CD4-positive, alpha-beta T cell (primary cell): ENCODE measurements at places on chromosomes 11 and 22.

- no peak for DNase-seq
Measured at GRCh38 chr11:13314676-13315394, 37.2 kb downstream of the BMAL1 start.

DNA sequence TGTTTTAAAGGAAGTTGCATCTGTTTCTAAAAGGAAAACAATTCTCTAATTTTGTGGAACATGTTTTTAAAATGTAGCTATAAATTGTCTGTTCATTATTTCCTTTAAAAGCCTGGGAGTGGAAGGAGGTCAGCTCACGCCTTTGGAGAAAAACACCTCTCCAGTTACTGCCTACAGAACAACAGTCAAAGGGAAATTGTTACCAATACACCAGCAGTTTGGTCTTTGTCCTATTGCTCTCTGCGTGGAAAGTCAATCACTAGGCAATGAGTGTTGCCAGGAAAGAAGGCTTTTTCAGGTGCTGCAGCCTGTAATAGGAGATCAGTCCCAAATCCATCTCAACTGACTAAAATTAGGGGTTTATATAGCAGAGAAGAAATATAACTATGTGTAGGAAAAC lies 22.2 kb downstream of the SVIP start:
- DNase-seq, result no peak

DNA sequence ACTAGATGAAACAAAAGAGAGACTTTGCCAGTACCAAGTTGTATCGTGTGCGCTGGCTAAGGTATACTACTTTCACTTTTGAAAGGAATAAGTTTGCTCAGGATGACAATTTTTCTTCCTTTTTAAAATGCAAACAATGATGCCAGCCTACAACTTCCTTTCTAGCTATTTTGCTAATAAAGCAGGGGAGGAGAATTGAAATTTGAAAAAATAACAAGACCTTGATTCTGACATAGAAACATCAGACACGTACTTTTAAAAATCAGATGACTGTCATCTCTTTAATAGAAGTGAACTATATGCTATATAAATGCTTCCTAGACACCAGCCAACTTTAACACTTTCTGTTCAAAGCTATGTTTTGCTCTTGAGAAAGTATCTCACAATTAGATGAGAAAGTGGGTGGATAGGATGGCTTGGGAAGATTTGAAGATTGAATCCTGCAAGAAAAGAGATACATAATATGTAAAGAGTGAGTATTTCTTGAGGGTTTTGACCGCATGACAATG lies 41.7 kb upstream of the BLID start:
- DNase-seq, result no peak

DNA sequence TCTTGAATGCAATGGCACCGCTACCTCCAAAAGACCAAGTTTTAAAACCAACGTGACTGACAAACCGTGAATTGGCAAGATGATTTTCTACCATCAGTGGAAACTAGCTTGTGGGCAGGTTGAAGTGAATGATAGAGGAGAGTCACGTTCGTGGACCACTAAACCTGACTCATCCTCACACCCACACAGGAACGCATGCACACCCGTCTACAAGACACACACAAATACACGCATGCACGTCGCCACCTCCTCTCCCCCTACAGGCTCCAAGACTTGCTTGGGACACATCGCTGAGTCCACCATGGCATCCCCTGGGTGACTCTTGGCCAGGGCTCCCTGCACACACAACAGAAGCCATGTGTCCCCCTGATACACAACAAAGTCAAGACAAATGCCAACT lies 14.4 kb downstream of the TMPRSS6 start:
- no peak for DNase-seq

DNA sequence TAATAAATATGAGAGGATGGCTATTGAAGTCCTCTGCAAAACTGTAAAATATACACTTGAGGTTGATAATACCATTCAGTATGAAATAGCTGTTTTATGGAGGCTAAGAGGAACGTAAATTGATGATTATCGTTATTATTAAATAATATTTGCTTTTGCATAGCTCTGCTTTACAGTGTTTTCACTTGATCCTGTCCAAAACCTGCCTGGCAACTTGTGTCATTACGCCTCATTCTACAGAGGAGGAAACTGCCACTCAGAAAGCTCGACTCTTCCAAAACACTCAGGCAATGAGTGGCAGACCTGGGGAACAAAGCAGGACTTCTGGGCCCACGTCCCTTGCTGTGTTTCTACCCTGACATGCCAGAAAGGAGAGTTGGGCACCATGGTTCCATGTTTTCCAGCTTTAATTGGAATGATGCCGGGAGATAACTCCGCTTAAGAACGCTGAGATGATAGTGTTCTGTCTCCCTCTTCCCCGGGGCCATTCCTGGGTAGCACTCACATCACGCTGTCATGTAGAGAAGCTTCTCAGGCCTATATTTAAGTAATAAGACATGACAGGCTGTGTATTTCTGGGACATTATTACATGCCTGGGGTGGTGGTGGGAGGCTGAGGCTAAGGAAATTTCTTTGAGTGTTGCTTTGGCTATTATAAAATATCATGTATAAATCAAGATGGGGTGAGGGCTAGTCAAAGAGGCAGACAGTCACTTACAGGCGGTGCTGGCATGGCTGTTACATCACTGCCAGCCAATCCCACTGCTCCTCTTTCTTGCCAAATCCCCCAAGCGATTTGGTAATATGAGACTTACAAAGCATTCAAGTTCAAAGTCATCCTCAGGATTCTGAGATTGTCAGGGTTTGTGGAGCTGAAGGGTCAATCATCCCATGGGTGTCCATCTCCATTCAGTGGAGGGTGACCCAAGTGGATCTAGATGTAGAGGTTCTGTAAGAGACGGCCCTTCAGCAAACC lies 501.7 kb downstream of the INSC start:
- no peak for DNase-seq

GRCh38 chr22:27405672-27406388 lies 395.7 kb downstream of the MN1 start:
- peak; percentile 11 for DNase-seq

DNA sequence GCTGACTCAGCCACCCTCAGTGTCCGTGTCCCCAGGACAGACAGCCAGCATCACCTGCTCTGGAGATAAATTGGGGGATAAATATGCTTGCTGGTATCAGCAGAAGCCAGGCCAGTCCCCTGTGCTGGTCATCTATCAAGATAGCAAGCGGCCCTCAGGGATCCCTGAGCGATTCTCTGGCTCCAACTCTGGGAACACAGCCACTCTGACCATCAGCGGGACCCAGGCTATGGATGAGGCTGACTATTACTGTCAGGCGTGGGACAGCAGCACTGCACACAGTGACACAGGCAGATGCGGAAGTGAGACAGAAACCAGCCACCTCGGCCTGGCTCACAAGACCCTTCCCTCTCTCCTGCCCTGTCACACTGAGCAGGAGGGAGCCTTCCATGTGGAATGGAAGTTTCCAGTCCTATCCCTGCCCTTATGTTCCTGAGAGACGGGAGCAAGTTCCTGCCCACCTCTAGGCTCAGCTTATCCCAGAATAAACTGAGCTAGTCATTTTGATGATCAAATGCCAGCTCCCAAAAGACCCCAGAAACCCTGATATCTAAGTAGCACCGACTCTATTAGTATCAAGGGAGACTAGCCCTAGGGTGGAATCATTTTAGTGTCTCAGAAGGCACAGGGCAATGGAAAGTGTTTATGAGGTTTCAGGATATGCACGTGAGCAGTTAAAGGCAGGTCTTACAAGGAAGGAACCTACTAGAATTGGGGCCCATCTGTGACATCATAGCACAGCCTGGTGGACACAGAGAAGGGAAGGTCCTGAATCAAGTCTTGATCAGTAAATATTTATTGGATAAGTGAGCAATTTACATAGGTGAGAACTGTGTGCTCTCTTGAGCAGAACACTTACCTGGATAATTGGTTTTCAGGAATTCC lies 6.3 kb upstream of the IGLL5 start:
- DNase-seq, result no peak
